Astrocyte (in vitro differentiated cells and primary cell): ENCODE measurements at places on chromosomes 11 and 22. TPM values are rescaled to one million over a fixed set of nuclear protein-coding genes. Genes with fewer than 3 reads are reported as not detected.

DNA sequence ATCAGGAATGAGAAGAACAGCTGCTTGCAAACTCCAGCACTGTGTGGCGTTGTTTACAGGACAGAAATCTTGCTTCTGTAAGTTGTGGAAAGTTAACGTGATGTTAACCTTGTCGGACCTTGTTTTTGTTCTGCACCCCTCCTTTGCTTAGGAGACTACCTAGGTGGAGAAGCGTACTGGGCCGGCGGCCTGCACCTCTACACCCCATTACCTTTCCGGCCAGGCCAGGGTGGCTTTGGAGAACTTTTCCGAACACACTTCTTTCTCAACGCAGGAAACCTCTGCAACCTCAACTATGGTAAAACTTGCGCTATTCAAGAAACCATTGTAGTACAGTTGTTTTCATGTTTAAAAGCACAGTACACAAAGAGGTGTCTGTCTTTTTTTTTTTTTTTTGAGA lies 33.7 kb downstream of the SAMM50 start:
- peaks cover 9% of the 10 kb centered on the region for H3K4me1 ChIP-seq
- no peak overlapping the region for H3K4me3 ChIP-seq
- no peak overlapping the region for H3K27ac ChIP-seq
- peaks cover 20% of the 10 kb centered on the region for H3K36me3 ChIP-seq
- H3K27me3 ChIP-seq = no peaks in the 10 kb centered on the region

- no peak overlapping the region for H3K4me3 ChIP-seq
- no peak for DNase-seq
- no peaks in the 10 kb centered on the region for H3K36me3 ChIP-seq
- H3K27me3 ChIP-seq = peaks cover 3% of the 10 kb centered on the region
These were observed 2.4 kb upstream of the ARSA start for GRCh38 chr22:50630376-50630775.

GRCh38 chr11:103709371-103709770 lies 327.1 kb upstream of the DDI1 start:
- no peak overlapping the region for H3K27ac ChIP-seq
- H3K4me3 ChIP-seq = no peak overlapping the region
- no peaks in the 10 kb centered on the region for H3K4me1 ChIP-seq
- H3K27me3 ChIP-seq = no peaks in the 10 kb centered on the region

GRCh38 chr11:65392186-65392829 lies 5.9 kb downstream of the FRMD8 start:
- H3K4me3 ChIP-seq = no peak overlapping the region
- H3K4me1 ChIP-seq = peaks cover 33% of the 10 kb centered on the region
- peaks cover 6% of the 10 kb centered on the region for H3K36me3 ChIP-seq
- no peak for DNase-seq

DNA sequence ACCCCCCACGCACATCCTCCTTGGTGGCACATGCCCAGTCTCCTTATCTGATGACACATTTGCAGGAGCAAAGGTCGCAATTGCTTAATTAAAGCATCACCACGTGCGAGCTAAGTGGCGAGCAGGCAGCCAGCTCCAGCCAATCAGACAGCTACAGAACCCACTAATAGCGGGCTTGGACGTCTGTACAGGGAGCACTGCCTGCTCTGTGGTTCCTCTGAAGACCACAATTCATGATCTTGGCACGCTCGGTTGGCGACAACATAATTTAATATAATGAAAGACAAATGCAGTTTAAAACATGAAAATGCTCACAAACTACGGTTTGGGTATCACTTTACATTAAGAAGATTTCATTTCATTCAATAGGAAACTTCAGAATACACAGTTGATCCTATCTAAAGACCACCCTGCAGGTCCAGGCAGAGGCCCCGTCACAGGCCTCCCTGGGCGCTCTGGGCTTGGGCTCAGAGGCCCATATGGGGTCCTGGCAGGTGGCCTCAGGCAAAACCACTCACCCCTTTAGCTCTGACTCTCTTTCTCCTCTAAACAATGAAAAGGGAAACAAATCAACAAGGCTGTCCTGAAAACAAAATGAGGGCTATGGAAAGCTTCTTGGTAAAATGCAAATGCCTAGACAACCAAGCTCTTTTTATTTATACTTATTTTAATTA lies 10.4 kb downstream of the PACSIN2 start:
- peak; percentile 77 for DNase-seq
- no peaks in the 10 kb centered on the region for H3K27me3 ChIP-seq
- H3K36me3 ChIP-seq = no peaks in the 10 kb centered on the region
- peak overlapping the region; percentile 56 for H3K27ac ChIP-seq

- no peaks in the 10 kb centered on the region for H3K27me3 ChIP-seq
- H3K36me3 ChIP-seq = no peaks in the 10 kb centered on the region
- H3K4me3 ChIP-seq = no peak overlapping the region
- peak overlapping the region; percentile 89 for H3K27ac ChIP-seq
- peak; percentile 83 for DNase-seq
These were observed 2.8 kb upstream of the ROBO4 start for GRCh38 chr11:124900464-124900863.

DNA sequence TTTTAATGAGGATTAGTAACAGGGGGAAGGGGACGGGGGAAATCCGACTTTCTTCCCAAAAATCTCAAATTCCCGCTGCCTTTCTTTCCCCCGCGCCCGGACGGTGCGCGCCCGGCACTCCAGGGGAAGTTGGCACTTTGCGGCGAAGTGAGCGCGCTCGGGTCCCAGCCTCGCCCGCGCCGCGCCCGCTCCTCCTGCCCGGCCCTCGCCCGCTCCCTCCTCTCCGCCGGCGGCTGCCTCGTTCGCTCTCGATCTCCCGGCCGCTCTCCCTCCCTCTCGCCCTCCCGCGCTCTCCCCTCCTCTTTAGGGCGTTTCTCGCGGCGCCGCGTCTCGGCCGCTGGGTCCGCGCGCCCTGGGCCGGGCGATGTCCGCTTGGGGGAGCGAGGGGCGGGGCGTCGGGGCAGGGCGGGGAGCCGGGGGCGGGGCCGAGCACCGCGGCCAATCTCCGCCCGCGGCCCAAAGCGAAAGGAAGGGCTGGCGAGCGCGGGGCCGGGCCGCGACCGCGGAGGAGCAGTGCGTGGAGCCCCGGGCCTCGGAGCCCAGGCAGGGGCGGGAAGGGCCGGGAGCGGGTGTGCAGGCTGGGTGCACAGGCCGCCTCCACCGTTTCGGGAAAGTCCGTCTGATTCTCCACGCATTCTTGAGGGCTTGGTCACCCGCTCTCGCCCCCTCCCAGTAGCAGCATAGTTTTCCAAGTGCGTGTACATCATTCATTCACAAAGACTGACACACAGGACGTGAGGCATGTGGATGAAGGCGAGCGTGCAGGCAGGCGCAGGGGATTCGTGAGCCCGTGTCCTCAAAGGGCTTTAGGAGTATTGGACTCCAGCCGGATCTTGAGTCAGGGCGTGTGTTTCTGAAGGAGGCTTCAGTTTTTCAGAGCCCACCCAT lies 65.1 kb downstream of the ETS1 start:
- H3K27me3 ChIP-seq = no peaks in the 10 kb centered on the region
- H3K4me1 ChIP-seq = peaks cover 62% of the 10 kb centered on the region
- peak overlapping the region; percentile 94 for H3K4me3 ChIP-seq
- DNase-seq = peak; percentile 99

GRCh38 chr22:19679522-19680101 lies 34.7 kb upstream of the SEPTIN5 start:
- H3K4me1 ChIP-seq = no peaks in the 10 kb centered on the region
- no peak for DNase-seq
- no peak overlapping the region for H3K4me3 ChIP-seq
- H3K27me3 ChIP-seq = peaks cover 13% of the 10 kb centered on the region

DNA sequence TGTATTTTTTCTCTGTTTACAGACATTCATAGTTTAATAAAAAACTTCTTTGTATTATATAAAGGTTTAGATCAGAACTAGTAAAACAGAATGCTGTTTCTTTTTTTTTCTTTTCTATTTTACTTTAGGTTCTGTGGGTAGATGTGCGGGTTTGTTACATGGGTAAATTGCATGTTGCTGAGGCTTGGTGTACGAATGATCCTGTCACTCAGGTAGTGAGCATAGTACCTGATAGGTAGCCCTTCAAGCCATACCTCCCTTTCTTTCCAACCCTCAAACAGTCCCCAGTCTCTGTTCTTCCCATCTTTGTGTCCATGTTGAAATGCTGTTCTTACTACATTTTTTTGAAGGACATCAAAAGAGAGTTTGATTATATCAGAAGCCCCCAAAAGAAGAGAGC lies 3.2 kb downstream of the ATM start:
- peaks cover 16% of the 10 kb centered on the region for H3K36me3 ChIP-seq
- H3K27ac ChIP-seq = no peak overlapping the region
- DNase-seq = no peak
- H3K4me3 ChIP-seq = no peak overlapping the region
- H3K4me1 ChIP-seq = peaks cover 12% of the 10 kb centered on the region

DNA sequence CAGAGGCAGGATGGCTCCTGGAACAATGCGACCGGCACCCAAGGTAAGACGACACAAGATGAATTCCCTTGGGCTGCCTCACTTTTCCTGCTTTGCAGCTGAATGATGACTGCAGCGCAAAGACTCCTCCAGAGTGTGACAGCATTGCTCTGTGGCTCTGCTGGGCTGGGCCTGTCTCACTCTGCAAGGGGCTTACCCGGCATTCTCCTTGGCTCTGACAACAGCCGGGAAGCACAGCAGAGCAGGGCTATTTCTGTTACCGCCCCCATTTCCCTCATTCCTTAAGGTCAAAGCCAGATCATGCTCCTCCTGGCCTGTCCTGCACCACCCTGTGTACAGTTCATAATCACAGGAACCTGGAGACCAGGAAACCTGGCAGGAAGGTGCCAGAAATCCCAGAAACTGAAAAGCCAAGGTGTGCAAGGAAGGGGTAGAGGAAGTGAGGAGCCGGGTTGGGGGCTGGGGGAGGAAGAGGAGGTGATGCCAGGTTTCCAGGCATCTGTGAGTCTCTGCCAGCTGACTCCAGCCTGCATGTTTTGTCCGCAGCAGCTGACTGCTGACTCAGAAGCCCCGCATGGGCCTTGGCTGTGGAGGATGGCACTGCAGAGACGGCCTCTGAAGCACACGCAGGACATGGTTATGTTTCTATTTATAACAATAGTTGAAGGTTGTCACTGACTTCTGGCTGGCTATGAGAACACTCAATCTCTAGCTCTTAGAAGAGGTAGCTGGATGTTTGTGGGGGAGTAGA lies 113.6 kb downstream of the MICAL3 start:
- H3K4me3 ChIP-seq = no peak overlapping the region
- peaks cover 8% of the 10 kb centered on the region for H3K36me3 ChIP-seq
- H3K27ac ChIP-seq = peak overlapping the region; percentile 80
- H3K4me1 ChIP-seq = peaks cover 26% of the 10 kb centered on the region
- peak; percentile 85 for DNase-seq

DNA sequence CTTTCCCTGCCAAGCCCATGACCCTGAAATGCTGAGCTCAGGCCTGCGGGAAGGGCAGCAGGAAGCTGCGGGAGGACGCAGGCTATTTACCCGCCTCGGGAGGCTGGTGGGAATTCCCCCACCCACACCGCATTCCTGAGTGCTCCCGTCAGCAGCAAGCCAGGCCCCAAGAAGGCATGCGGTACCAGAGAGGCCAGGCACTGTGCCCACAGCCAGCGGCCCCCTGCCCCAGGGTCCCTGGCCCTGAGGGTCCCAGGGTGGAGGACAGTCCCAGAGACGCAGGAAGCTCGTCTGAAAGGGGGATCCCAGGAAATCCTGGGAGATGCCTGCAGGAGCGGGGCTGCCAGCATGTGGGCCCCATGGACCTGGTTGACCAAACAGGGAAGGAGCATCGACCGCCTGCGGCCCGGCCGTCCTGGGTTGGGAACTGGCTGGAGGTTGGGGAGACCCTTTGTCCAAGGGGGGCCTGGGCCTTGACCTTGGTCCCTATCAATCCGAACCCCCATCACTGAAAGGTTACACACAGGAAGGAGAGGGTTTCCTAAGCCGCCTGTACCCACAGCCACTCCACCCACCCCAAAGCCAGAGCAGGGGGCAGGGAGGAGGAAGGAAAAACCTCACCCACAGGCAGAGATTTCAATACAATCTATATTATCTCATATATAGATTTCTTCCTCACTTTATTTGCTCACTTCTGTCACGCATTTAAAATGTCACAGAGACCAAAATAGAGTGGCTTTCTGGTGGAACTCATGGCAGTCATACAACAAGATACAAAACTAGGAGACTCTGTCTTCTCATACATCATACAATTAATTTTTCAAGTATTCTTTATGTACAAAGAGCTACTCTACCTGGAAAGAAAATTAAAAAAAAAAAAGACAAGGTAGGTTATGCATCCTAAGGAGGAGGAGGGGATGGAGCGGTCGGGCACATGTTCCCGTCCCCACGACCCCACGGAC lies 17.1 kb downstream of the MAFF start:
- H3K27ac ChIP-seq = peak overlapping the region; percentile 98
- peak; percentile 96 for DNase-seq
- H3K36me3 ChIP-seq = no peaks in the 10 kb centered on the region
- H3K27me3 ChIP-seq = no peaks in the 10 kb centered on the region
- no peak overlapping the region for H3K4me3 ChIP-seq
- H3K4me1 ChIP-seq = peaks cover 37% of the 10 kb centered on the region

- peak overlapping the region; percentile 19 for H3K27ac ChIP-seq
- DNase-seq = peak; percentile 59
- peaks cover 20% of the 10 kb centered on the region for H3K36me3 ChIP-seq
- no peak overlapping the region for H3K4me3 ChIP-seq
- H3K4me1 ChIP-seq = peaks cover 16% of the 10 kb centered on the region
These were observed 6.5 kb downstream of the PTPMT1 start for GRCh38 chr11:47571895-47572294.

DNA sequence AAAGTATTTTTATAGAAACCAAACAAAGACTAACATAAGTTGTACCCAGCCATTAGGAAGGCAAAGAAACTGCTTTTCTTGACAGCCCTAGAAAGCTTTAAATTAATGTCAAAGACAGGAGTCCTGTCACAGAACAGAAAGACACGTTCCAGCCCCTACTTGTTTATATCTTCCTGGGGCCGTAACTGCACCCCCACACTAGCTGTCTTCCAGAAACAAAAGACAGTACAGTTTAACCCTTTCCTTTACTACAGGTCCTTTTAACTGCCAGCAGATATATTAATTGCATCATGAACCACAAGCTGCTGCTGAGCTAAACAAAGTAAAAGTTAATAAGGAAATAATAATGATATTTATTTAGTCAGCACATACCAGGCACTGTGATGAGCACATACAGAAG lies 20.3 kb upstream of the CFAP300 start:
- no peaks in the 10 kb centered on the region for H3K27me3 ChIP-seq
- H3K4me1 ChIP-seq = no peaks in the 10 kb centered on the region
- H3K27ac ChIP-seq = no peak overlapping the region
- no peak overlapping the region for H3K4me3 ChIP-seq

DEFB131B gene
- not detected in 2 replicates for total RNA-seq

CERK gene
- total RNA-seq = 18.8 and 23.2 TPM in 2 replicates

CHRM4 gene
- total RNA-seq = 0.27 and 0.43 TPM in 2 replicates

SFI1 gene
- 13.6 TPM in 2 replicates for total RNA-seq

GRCh38 chr11:31757260-31757835 lies 53.8 kb downstream of the PAX6 start:
- DNase-seq = peak; percentile 6
- H3K27me3 ChIP-seq = no peaks in the 10 kb centered on the region

DNA sequence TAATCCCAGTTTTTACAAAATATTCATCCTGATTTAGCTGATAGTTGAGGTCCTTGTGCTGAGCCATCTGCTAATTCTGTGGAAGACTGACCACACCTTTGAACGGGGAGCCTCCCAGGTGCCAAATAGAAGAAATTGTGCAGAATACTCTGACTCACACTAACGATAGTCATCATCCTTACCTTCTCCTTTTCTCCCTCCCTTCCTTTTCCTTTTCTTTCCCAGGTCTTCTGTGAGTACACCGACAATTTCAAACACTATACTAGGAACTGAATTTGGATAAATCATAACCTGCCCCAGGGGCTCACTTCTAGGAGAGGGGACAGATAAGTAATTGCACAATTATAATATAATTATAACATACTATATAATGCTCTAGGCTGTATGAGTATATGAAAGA lies 73.1 kb upstream of the CTSC start:
- no peak overlapping the region for H3K4me3 ChIP-seq
- H3K27me3 ChIP-seq = peaks cover 2% of the 10 kb centered on the region
- H3K4me1 ChIP-seq = peaks cover 14% of the 10 kb centered on the region
- H3K27ac ChIP-seq = no peak overlapping the region
- no peaks in the 10 kb centered on the region for H3K36me3 ChIP-seq
- no peak for DNase-seq
